ENCODE measurements at places on chromosomes 2 and 18.

GRCh38 chr2:152410165-152410597 is 75.2 kb downstream of the FMNL2 start:
- no peak for DNase-seq

DNA sequence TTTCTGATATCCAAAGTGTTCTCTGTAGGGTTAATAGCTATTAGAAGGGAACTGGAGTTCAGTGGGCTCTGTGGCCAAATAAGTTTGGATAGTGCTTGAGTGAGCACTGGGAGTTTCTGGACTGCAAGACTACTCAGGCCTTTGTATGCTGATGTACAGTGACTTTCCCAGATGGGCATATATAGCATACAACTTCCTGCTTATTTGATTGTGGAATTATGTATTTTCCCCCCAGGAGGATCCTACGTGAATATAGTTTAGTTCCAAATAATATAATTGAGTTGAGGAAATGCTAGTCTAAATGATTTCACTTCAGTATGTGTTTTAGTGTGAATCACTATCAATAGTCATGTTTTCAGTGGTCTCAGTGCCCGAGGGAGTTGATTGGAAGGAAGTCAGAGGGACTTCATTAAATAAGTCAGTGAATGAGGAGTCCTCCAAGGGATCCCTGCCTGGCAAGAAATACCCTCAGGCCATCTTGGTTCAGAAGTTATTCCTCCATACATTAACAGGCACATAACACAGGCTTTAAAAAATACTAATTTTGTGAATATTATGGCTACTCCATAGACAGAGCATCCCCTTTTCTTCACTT is 251.4 kb downstream of the PRKCE start:
- no peak for DNase-seq

DNA sequence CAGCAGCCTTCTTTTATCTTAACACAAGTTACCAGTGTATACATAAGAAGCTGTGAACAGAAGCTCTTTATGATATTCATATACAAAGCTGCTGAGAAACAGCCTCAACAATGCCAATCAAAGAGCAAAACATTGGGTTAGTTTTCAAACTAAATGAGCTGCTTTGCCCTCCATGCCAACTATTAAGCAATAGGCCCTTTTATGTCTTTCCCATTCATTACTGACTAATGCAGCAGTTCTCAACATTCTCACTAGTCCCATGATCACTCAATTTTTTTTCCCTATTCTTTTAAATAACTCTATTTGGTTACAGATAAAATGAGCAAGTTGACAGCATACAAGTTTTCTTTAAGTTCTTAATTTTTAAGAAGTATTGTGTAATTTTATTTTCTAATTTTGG is 57.9 kb upstream of the FRZB start:
- DNase-seq, result no peak

DNA sequence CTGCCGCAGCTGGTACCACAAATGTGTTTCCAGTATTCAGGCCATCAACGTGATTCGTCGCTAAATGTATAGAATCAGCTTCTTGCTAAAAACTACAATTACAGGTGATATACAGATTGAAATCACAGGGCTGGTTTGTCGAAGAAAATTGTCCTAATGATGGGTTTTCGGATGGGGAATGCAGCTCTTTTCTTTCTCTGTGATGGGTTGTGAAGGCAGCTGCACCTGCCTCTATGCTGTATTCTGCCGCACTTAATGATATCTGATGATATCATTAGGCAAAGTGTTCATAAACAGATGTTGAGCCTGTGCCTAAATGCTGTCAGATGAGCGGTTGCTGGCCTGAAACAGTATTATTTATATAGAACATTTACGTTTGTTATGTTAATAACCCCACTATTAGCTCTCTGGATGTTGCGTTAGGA is 218.1 kb downstream of the ARHGAP15 start:
- no peak for DNase-seq

DNA sequence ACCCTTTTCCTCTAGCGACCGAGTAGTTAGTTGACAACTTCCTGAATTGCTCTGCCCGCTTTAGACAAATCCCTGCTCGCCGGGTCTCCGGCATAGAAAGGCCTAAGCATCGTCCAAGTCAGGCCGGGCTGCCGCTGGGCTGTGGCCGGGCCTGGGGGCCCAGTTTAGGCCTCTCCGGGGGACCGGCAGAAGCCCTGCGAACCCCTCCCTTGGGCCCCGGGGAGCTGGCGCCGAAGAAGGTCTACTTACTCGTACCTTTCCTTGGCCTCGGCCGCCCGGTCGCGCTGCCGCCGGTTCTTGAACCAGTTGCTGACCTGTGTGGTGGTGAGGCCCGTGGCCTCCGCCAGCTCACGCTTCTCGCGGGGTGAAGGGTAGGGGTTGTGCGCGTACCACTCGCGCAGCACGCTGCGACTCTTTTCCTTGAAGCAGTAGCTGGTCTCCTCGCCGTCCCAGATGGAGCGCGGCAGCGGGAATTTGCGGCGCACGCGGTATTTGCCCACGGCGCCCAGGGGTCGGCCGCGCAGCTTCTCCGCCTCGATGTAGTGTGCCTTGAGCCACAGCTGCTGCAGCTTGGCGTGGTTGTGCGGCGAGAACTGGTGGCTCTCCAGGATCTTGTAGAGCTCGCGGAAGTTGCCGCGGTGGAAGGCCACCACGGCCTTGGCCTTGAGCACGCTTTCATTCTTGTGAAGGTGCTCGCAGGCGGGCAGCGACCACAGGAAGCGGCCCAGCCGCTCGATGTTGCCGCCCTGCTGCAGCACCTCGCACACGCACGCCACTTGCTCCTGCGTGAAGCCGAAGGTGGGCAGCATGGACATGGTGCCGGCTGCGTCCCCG is 739 bp downstream of the SIX2 start:
- no peak for DNase-seq
